WTC11 (cell line): ENCODE measurements at places on chromosomes 11 and 22.
A peak's percentile ranks its signal among the peaks of the same experiment; 100 is the strongest.

DNA sequence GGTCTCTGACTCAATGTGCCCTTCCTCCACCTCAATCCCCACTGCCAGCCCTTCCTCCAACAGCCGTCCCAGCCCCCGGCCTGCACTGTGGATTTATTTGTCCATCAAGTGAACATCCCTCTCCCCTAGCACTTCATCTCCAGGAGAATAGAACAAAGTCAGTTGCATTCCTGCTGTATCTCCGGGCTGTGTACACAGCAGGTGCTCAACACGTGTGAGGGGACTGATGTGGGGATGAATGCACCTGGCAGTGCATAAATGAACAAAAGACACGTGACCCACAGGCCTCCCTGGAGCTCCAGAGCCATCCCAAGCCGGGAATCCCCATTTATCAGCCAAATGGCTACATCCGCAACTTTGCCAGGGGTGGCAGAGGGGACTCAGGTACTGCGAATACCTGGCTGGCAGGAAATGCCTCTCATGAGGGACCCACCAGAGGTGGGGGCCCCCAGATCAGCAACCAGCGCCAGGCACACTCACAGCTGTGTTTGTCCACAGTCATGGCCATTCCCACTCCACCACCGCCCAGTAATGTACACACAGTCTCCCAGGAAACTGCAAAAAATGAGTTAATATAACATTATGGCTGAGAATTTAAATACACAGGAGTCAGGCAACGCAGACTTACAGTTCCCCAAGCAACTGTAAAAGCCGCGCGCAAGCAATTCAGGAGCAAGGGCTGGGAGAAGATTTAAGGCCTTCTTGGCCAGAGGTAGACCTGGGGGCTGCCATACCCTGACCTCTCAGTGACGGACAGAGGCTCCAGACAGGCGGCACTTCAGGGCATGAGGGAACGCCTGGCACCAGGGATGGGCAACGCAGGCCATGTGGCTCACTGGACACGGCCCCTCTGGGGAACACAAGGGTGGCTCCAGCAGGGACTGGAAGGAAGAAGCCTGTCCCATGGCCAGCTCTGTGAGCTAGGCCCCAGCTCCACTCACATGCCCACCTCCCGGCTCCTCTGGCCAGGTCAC lies 50.3 kb upstream of the TCF20 start:
- no peak for DNase-seq

- DNase-seq: no peak
These were observed 9.8 kb downstream of the THAP12 start for GRCh38 chr11:76371170-76371569.

GRCh38 chr22:37187891-37188761 lies at the start of gene C1QTNF6:
Gene C1QTNF6 (minus strand): TSS chr22:37188247. CDS start chr22:37188213, 34 bp downstream.
- peak; percentile 41 for DNase-seq

DNA sequence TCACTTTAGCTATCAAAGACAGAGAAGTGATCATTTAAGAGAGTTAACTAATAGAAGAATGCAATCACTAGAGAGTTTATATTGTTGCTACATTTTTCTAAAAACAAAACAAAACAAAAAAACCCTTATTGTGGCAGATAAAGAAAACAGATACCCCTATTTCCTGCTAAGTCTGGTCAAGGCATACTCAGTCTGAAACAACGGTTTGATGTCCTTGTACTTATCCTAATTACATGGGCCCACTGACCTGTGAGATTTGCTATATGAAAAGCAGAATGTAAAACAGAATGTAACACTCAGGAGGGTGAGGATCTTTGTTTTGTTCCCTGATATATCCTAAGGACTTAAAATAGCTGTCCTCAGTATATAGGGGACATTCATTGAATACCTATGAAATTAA lies 24.6 kb downstream of the MAML2 start:
- DNase-seq: no peak

- no peak for DNase-seq
These were observed 45.4 kb downstream of the GAB2 start for GRCh38 chr11:78372114-78372768.

- no peak for DNase-seq
These were observed 176.9 kb downstream of the GRIA4 start for GRCh38 chr11:105786741-105787140.

GRCh38 chr11:68014157-68014946 lies 4.2 kb downstream of the ALDH3B1 start:
- no peak for DNase-seq

- no peak for DNase-seq
These were observed 60.4 kb upstream of the PARVG start for GRCh38 chr22:44120314-44120704.

DNA sequence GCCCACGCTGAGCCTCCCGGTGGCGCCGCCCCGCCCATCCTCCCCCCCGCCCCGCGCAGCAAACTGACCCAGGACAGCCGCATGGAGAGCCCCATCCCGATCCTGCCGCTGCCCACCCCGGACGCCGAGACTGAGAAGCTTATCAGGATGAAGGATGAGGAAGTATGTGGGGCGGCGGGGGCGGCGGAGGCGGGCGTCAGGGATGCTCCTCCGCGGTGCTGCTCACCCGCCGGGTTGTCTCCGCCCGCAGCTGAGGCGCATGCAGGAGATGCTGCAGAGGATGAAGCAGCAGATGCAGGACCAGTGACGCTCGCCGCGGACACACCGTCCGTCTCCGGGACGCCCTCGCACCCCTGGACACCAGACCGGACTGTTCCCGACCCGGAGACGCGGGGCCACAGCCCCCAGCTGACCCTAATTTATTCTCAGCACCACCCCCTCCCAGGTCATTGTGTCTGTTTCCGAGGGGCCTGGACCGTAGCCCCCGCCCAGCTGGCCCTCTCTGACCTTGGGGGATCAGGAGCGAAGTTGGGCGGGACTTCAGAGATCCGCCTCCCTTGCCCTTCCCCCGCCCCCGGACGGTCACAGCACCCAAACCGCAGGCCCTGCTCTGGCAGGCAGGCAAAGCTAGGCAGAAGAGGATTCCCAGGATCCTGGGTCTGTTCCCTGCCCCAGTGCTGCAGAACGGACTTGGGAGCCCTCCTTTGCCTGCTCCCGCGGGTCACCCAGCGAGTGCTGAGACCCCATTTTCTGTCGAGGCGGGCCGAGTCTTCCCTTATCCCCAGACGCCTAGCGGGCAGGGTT lies 959 bp upstream of the GP1BB start:
- DNase-seq: peak; percentile 49

DNA sequence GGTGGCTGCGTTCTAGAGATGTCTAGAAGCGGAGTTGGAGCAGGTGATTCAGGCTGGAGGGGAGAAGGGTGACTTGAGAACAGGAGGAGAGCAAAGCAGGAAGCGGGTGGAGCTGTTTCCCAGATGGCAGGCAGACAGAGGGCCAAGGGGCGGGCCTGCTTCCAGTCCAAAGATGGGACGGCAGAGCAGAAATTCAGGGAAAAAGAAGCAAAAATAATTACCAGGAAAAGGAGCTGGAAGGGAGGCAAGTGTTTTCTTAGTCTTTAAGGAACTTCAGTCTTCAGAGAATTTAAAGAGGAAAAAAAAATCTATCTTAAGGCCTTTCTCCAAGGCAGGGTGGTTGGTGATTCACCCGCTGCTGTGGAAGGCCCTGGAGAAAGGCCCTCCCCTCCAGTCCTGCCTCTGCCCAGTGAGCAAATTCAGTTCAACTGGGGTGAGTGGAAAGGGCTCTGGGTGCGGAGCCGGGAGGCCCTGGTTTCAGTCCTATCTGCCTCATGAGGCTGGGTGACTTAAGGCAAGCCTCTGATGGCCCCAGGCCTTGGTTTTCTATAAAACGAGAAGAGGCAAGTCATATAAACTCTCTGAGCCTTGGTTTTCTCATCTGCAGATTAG lies 4.5 kb upstream of the CREB3L1 start:
- no peak for DNase-seq

GRCh38 chr22:24355574-24355973 lies 71.8 kb upstream of the ADORA2A start:
- DNase-seq: no peak

GRCh38 chr22:46614025-46614931 lies 5.9 kb upstream of the GRAMD4 start:
- no peak for DNase-seq

- no peak for DNase-seq
These were observed 1280.4 kb downstream of the TBC1D22A start for GRCh38 chr22:48042621-48043395.

- DNase-seq: peak; percentile 70
These were observed 209.5 kb downstream of the NTM start for GRCh38 chr11:131579932-131580387.

DNA sequence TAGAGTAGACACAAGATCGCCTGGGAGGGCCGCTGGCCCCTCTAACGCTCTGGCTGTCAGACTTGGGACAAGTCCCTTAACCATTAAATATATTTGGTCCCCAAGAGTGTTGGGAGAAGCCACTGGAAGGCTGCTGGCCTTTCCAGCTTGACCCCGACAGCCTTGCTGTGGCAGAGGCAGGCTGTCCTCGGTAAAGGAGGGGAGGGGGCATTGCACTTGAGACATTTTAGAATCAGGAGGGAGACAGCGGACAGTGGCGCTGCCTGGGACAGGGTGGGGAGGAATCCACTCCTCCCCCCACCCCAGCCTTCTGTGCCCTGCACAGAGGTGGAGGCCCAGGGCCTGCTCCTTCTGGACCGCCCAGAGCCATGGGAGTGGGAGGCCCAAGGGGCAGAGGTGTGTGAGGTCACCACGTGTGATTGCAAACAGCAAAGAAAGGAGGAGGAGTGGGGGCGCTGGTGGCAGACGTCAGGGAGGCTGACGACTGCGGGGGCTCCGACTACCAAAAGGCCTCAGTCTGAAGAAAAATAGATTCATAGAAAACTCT lies 28.9 kb downstream of the APOL1 start:
- DNase-seq: no peak

DNA sequence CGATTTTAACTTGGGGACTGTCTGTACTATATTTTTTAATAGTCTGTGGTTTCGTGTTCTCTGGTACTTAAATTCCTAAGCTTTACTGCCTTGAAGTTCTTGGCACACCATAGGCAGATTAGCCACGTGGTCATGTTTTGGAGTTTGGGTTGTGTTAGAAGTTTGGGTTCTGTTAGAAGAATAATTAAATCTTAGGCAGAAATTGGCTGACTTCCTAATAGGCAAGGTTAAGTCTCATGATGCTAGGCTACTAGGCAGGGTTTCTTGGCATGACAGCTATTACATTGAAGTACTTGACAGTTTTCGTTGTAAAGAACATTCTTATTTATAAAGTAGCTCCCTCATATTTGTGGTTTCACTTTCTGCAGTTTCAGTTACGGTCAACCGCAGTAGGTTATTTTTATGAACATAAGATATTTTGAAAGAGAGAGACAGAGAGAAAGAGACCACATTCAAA lies 30.0 kb upstream of the MMP7 start:
- DNase-seq: no peak

DNA sequence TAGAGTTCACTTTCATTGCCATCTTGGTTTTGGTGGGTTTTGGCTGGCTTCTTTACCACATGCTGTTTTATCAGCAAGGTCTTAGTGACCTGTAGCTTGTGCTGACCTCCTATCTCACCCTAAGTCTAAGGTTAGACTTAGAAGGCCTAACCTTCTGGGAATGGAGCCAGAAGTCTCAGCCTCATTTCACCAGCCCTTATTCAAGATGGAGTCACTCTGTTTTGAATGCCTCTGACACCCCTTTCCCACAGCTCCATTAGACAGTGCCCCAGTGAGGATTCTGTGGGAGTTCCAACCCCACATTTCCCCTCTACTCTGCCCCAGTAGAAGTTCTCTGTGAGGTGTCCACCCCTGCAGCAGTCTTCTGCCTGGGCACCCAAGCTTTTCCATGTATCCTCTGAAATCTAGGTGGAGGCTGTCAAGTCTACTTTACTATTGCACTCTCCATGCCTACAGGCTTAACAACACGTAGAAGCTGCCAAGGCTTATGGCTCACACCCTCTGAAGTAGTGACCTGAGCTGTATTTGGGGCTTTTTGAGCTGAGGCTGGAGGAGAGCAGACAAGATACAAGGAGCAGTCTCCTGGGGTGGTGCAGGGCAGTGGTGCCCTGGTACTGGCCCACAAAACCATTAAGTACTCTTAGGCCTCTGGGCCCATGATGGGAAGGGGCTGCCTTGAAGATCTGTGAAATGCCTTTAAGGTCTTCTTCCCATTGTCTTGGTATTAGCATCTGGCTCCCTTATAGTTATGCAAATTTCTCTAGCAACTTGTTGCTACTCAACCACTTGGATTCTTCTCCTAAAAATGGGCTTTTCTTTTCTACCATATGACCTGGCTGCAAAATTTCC lies 65.9 kb upstream of the SC5D start:
- DNase-seq: no peak

DNA sequence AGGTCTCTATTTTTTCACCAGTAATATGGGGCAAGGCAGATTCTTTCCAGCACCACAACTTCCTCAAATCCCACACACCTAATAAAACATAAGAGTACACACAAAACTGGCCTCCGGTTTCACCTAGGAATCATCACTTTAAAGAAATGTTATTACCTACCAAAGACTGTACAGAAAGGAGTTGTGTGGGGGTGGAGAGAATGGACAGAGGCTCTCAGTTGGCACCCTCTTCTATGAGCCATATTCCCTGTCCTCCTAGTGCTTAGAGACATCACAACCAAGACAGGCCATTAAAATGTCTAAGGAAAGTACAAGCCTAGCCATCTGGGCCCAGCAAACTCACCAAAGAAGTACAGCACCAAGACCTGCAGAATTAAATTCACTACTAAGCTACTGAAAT lies 56.1 kb downstream of the RBFOX2 start:
- no peak for DNase-seq

GRCh38 chr11:22635689-22636088 lies 10.1 kb upstream of the FANCF start:
- DNase-seq: no peak

GRCh38 chr11:109521571-109522086 lies 99.6 kb downstream of the C11orf87 start:
- DNase-seq: no peak

- no peak for DNase-seq
These were observed 76.8 kb downstream of the MN1 start for GRCh38 chr22:27724709-27725108.

DNA sequence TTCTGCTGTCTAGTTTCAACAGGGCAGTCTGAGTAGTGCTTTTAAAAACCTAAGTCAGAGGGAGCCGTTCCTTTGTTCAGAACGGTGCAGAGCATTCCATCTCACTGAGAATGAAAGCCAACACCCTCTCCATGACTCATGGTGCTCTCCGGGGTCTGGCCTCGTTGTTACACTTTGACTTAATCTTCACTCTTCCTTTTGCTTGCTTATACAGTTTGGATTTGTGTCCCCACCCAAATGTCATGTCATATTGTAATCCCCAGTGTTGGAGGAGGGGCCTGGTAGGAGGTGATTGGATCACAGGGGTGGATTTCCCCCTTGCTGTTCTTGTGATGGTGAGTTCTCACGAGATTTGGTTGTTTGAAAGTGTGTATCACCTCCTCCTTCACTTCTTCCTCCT lies 292.2 kb downstream of the ST3GAL4 start:
- no peak for DNase-seq

- peak; percentile 89 for DNase-seq
These were observed at the start of gene AMOTL1 for GRCh38 chr11:94767701-94768601. Gene AMOTL1 (plus strand): TSS chr11:94768356. CDS start chr11:94768512, 156 bp downstream.

GRCh38 chr11:12824281-12825041 lies 150.2 kb downstream of the TEAD1 start:
- no peak for DNase-seq

GRCh38 chr11:75867778-75868374 lies 52.9 kb downstream of the UVRAG start:
- no peak for DNase-seq

- no peak for DNase-seq
These were observed 102.7 kb downstream of the FEZ1 start for GRCh38 chr11:125393331-125393730.

- DNase-seq: no peak
These were observed 14.0 kb upstream of the WDR74 start for GRCh38 chr11:62853279-62853965.
